ENCODE measurements at places on chromosomes 2 and 18.

DNA sequence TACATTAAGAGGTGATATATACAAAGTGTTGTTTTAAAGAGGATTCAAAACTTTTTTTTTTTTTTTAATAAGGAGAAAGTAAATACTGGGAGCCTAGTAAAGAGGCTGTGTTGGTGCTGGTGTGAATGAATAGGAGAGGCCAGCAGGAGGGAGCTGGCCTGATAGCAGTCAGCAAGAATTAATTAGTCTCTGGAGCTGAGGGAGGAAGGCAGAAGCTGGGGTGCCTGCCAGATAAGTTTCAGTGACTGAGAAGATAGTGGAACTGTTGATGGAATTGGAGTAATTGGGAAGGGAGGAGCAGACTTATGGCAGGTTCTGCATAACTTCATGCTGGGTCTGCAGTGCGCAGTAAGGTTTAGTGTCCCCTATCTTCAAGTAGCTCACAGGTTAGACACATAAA, 36.2 kb upstream of the SNORC start:
- no peak for DNase-seq

- no peak for DNase-seq
Observed at GRCh38 chr18:52077251-52077983, 262.6 kb upstream of the DCC start.

DNA sequence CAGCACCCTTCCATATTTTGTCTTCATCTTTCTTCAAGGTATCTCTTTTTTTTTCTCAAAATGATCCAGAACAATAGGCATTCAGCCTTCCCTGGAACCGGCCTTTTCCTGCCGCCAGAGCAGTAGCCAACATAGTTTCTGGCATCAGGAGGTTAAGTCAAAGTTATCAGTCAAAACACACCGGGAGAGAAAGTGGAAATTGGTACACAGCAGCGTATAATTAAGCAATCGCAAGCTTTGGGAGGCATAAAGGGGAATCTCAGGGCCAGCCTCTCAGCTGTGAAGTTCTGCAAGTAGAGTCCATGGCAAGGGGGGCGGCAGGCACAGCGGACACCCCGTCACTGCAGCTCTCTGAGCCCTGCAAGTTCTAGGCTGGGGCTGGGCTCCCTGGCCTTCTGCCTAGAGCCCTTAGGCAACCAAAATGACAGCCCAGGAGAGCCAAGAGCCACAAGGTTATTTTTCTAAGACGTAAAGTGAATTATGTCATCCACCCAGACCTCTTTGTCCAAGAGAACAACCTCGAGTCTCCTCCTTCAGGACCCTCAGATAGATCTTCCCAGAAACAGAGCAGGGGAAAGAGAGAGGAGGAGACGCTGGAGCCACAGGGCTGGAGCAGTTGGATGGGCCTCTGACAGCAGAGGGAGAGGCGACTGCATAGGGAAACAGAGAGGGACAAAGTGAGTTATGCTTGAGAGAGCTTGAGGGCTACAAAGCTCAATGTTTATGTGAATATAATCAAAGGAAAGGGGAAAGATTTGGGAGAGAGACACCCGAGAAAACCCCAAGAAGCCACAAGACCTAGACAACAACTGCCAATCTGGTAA, 114.7 kb downstream of the BCL2L11 start:
- DNase-seq = no peak

DNA sequence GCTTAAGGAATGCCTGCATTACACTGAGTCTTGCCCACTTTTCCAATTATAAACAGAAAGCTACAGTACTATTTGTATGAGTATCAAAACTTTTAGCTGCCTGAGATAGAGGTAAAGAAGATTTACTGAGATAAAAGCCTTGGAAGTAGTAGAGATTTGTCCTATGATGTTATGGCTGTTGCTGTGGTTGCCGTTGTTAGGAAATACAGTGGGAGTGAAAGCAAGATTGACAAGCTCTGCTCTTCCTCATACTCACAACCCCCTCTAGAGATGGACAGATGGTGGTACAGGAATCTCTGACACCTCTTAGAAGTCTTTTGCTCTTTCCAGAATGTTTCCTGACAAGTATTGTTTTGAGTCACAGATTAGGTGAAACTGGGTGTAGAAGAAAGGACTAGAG, 242.5 kb downstream of the RPIA start:
- peak; percentile 23 for DNase-seq

GRCh38 chr2:178506101-178506500, 25.8 kb downstream of the PLEKHA3 start:
- no peak for DNase-seq

Measured in SIG-M5 (cell line).